ENCODE measurements at places on chromosomes 3 and 15. TPM values are rescaled to one million over a fixed set of nuclear protein-coding genes. Genes with fewer than 3 reads are reported as not detected.
A peak's percentile ranks its signal among the peaks of the same experiment; 100 is the strongest.

The NEIL1 gene
- total RNA-seq, result 0.29 TPM

The SHISA5 gene
- total RNA-seq, result 94.8 TPM

The ZNF385D gene
- not detected for total RNA-seq

The MME gene
- 19.1 TPM for total RNA-seq

- peak; percentile 7 for DNase-seq
These were observed 819 bp downstream of the NEK4 start for GRCh38 chr3:52769786-52770455.

DNA sequence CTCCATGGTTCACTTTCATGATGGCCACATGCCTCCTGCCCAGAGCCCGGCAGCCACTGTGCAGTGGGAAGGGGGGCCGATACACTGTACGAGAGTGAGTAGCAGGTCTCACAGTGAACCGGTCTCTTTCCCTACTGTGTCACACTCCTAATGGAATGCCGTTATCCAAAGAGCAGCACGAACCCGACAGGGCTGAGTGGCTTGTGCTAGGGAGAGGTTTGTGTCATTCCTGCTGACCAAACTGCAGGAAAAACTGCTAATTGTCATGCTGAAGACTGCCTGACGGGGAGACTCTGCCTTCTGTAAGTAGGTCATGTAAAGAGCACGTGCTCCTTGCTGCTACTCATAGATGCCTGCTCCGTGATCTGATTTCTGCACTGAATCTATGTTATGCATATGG is 105.1 kb downstream of the ARPP21 start:
- no peak for DNase-seq

DNA sequence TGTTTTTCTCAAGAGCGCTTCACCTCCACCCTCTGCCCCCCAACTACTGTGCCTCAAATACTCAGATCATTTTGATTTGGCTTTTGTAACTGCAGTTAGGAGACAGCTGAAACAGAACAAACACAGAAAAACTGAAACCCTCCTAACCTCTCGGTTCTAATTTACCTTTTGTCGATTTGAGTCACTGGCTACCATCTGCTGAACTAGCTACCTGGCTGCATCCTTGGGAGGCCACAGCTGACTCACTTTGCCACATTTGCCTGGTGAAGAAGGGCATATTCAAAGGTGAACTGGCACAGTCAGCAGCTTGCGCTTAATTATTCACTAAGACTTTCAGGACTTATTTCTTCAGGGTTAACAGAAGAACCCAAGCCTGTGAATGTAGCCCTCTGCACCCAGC is 117.7 kb downstream of the FOXB1 start:
- DNase-seq, result no peak

DNA sequence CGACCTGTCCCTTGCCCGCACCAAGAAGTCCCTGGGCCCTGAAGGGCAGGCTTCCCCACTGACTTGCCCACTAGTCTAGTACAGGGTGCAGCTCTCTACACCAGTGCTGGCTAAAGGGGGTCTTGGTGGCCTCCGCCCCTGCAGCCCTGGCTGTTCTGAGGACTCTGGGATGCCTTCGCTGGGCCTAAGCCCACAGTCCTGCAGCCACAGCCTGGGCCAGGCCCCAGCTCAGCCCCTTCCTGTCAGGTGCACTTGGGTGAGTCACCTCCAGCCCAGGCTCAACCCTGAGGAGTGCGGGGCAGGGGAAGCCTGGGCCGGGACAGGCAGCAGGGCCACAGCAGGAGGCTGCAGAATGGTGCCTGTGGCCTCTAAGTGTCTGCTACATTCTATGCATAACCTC is 971 bp downstream of the C3orf22 start:
- no peak for DNase-seq

GRCh38 chr3:64271631-64272030 is 46.4 kb upstream of the PRICKLE2 start:
- DNase-seq, result no peak

DNA sequence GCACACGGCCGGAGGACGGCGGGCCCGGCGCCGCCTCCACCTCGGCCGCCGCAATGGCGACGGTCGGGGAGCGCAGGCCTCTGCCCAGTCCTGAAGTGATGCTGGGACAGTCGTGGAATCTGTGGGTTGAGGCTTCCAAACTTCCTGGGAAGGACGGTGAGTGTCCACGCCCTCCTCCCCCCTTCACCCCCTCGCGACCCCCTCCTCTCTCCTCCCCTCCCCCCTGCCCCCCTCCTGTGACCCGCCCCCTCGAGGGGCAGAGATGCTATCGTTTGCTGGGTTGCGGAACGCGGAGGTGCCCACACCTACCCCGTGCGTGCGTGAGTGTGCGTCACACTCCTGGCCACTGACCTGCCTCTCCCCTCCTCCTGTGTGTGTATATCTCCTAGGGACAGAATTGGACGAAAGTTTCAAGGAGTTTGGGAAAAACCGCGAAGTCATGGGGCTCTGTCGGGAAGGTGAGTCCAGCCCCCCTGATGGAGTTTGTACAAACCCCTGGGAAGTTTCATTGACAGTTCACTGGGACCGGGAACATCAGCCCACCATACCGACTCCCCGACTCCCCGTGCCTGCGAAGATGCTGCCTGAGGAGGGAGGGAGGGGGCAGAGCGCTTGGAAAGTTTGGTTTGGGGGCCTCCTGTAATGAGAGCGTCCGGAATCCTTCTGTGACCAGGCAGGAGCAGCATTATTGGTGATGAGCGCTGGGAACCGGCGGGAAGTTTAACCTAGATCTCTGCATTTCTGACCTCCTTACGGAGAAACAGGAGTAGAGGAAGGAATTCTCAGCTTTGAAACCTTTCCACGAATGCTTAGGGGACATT is 795 bp upstream of the SCAANT1 start:
- peak; percentile 43 for DNase-seq

GRCh38 chr3:60609446-60609845 is 641.8 kb downstream of the FHIT start:
- peak; percentile 59 for DNase-seq

DNA sequence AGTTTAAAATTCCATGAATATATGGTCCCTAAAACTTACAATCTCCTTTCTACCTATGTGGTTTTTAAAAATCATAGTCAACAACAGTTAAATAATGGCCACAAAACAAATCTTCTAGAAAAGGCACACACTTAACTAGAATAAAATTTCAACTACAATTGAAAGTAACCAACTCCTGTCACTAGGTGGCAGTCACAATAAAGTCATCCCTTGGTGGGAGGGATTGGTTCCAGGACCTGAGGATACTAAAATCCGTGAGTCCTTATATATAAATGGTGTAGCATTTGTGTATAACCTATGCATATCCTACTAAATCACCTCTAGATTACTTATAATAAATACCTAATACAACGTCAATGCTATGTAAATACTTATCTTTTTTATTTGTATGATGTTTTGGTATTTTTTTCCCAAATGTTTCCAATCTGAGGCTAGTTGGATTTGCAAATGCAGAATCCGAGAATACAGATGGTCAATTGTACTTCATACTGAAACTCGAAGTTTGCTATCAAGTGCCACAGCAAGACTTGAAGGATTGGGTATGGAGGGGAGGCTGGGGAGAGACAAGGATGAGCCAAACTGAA is 172.6 kb downstream of the FMN1 start:
- DNase-seq, result peak; percentile 43

- peak; percentile 89 for DNase-seq
These were observed 11.2 kb downstream of the C3orf52 start for GRCh38 chr3:112097378-112097777.

All from SJSA1 (cell line).